NCI-H1436 treated with DMSO at 0.1 percent for 48 hours (cell line): ENCODE measurements at places on chromosomes 3 and 15.

GRCh38 chr15:66701422-66702034 is 508 bp upstream of the SMAD6 start:
- no peak for DNase-seq

DNA sequence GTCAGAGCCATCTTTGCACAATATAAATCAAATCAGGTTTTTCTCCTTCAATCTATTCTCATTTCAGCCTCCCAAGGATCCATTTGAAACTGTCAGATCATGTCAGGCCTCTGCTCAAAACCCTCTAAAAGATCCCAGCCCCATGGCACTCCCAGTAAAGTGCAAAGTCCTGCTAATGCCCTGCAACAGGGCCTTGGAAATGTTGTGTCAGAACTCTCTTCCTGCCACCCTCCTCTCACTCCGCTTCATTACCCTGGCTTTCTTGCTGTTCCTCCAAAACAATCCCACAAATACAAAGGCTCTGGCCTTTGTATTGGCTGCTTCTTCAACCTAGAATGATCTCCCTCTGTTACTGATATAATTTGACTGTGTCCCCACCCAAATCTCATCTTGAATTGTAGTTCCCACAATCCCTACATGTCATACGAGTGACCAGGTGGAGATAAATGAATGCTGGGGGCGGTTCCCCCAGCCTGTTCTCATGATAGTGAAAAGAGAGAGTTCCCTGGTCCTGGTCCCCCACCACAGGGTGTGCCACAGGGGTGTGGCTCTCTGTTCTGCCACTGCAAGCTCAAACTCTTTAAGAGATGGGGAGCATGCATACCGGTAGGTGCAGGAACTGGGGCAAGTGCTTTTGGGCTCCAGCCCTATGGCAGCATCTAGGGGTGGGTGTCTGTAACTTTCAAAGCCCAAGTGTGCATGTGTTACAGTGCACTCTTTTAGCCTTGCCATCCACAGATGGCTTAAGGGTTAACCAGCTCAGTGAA is 22.9 kb upstream of the TRA2B start:
- DNase-seq: no peak

GRCh38 chr3:175469124-175469523 is 610.0 kb downstream of the NAALADL2 start:
- no peak for DNase-seq

- no peak for DNase-seq
These were observed 384.9 kb upstream of the THBS1 start for GRCh38 chr15:39195961-39196486.

DNA sequence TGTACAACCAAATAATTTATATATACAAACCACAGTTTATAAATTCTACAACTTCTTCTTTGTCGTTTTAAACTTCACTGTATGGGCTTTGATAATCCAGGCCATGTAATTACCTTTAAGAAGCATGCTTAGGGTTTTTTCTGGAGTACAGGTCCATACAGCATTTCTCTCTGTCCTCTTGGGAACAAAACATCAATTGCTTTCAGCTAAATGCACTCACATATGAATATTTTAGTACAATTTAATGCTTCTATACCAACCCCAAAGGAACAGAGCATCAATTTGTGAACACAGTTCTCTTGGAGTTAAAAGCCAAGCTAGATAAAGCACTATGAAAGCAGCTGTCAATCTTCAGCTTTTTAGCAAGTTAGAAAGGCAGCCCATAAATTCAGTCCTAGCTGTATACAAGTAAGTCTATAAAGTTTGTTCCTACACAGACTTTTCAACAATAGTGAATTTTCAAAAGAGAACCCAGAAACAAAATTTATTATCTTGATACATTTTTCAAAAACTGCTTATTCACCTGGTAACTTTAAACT is 66.1 kb downstream of the ETFA start:
- peak; percentile 19 for DNase-seq
